ENCODE measurements at places on chromosomes 3 and 15.

DNA sequence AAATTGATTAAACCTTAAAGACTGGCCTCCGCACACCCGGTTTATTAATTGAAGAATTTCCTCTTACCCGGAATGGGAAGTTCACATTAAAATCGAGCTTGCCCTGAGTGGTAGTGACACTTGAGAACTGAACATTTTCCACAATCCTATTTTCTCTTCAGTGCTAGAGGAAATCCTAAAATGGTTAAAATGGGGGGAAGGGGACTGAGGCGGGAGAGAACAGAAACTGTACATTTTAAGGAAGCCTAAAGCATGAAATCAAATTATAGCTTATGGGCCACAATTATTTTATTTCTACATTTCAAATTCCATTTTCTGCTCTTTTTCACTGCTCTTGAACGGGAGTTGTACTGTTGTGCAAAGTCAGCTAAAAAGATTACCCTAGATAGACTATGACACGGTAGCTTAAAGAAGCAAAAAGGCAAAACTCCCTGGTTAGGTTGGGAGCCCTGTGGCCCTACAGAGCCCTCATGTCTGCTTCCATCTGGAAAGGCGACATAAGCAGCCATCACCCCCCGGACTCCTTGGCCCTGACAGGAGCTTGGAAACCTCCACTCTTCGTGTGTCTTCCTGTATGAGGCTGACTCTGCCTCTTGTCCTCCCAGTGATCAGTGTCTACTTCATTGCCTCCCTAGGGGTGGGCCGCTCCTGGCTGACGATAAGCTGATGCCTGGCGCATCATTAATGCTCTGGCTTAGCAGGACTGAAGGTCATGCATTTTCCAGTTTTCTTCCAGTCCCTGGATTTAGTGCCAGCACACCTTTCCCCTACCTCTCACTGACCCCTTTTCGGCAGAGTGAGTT lies 79.3 kb downstream of the EEFSEC start:
- no peak for DNase-seq

- DNase-seq = no peak
These were observed 71.3 kb upstream of the VEPH1 start for GRCh38 chr3:157574531-157574930.

- DNase-seq = peak; percentile 73
These were observed at the start of gene LARP6 for GRCh38 chr15:70853973-70854665. TSS of gene LARP6 (minus strand) at chr15:70854157. CDS start at chr15:70854088, 69 bp downstream.

- DNase-seq = no peak
These were observed 1.3 kb downstream of the DENND4A start for GRCh38 chr15:65790694-65791334.

DNA sequence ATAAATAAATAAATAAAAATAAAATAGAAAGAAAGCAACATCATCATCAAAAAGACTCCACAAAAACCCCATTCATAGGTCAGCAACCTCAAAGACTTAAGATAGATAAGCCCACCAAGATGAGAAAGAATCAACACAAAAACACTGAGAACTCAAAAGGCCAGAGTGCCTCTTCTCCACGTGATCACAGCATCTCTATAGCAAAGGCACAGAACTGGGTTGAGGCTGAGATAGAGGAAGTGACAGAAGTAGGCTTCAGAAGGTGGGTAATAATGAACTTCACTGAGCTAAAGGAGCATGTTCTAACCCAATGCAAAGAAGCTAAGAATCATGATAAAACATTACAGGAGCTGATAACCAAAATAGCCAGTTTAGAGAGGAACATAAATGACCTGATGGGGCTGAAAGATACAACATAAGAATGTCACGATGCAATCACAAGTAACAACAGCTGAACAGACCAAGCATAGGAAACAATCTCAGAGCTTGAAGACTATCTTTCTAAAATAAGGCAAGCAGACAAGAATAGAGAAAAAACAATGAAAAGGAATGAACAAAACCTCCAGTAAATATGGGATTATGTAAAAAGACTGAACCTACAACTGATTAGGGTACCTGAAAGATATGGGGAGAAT lies 26.4 kb downstream of the GNB5 start:
- DNase-seq = no peak

DNA sequence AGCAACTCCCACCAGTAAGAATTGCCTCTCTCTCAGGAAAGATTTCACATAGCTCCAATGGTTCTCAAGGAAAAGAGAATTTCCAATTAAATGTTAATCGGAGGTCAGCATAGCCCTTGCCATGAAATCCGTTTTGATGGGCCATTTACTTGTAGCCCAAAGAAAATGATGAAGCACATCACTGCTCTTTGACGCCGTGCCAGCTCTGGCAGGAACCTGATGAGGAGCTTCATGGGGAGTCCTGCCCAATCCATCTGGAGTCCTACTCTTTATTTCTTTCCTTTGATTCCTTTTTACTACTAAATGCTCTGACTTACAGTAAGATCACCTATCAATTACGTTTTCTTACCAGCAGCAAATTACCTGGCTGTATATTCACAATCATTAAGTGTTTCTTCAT lies 84.7 kb downstream of the FGF12 start:
- no peak for DNase-seq

- peak; percentile 75 for DNase-seq
These were observed 1.1 kb upstream of the RNU6-1 start for GRCh38 chr15:67840749-67841512.

DNA sequence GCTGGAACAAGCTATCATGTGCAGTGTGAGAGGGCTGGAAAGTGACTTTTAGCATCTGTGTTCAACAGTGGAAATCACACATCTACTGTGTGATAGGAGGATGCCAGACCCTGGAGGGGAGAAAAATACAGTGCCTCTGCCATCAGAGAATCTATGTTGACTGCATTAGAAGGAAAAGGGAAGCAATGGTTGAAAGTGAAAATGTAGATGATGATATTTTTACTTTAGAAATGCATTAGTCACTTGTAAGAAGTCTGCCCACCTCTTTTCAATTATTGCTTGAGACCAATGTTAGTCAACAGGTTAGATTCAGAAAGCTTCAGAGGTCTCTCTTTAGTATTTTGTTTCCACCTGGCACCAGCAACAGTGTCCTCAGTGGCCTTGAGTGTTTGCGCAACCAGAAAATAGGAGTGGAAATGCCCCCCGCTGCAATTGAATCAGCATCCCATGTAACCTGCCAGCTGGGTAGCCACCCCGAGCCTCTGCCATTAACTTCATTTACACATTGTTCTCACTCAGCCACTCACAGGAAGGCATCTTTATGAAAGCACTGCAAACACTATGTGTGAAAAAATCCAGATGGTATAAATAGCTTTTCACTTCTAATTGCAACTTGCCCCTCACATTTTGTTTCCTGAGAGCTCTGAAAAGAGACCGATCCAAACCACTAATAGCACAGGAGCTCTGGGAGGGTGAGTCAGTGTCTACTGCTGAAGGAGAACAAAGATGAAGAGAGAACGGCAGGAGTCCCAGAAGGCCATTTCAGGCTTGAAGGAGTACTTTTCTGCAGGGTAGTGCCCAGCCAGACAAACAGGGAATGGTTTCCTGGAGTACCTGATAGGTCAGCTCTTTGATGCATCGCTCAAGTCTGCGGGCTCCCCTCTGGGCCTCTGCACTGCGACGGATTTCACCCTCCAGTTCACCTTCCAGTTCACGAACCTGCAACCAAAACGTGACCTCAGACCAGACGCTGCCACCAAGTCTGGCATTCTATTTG lies 92.1 kb downstream of the HHLA2 start:
- no peak for DNase-seq

- no peak for DNase-seq
These were observed 346.6 kb downstream of the RSL24D1 start for GRCh38 chr15:54850101-54850500.

DNA sequence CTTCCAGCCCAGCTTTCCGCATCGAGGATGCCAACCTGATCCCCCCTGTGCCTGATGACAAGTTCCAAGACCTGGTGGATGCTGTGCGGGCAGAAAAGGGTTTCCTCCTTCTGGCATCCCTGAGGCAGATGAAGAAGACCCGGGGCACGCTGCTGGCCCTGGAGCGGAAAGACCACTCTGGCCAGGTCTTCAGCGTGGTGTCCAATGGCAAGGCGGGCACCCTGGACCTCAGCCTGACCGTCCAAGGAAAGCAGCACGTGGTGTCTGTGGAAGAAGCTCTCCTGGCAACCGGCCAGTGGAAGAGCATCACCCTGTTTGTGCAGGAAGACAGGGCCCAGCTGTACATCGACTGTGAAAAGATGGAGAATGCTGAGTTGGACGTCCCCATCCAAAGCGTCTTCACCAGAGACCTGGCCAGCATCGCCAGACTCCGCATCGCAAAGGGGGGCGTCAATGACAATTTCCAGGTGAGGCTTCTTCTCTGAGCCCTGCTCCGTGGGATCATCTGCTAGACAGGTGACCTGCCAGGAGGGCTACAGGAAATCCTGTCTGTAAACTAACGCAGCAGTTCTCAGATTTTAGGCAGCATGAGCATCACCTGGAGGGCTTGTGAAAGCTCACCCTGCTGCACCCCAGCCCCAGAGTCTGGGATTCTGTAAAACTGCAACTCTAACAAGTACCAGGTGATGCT lies 1.6 kb downstream of the THBS1 start:
- peak; percentile 86 for DNase-seq

DNA sequence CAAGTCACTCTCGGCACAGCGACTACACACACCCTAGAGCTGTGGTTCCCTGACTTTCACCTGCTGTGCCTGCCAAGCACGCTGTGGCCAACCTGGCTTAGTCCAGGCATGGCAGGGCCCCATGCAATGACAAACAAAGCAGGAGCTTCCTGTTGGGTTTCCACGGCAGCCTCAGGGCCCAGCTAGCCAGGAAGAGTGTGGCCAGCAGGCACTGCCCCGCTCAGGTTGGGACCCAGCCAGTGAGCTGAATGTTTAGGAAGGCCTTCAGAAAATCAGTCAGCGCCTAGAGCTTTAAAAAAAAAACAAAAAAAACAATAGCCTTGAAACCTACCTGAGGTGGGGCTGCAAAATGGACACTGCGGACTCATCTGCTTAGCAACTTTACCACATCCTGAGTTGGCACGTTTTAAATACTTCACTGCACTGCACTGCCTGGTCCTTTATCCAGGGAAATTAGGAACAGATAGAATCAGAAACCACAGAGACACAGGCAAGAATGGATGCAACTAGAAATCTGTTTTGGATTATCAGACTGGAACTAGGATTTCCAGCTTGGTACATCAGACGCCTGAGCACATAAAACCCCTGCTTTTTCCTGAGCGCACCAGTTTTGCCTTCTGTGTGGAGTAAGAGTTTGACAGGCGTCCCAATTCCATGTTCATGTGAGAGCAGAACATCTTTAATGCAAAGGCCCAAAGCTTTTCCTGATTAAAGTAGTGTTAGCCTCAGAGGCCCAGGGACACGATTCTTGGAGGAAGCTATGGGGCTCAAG lies 36.2 kb upstream of the LDHAL6B start:
- DNase-seq = no peak

DNA sequence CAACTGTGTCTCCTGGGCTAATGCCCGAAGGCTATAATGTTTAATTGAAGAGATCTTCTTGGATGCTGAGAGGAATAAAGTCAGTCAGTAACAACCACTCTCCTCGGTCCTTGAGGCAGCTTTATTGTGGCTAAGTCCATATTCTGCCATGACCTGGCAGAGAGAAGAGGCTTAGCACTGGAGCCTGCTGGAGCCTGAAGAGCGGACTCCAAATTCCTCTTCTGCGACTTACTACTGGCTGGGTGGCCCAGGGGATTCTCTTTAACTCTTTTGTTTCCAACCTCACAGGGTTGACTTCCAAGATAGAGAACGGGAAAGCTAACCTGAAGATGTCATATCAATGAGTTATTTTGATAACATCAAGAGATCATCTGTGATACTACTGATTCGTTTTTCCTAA lies 71.1 kb downstream of the MYO1E start:
- DNase-seq = no peak

- DNase-seq = peak; percentile 81
These were observed 809 bp downstream of the RBP1 start for GRCh38 chr3:139538733-139539132.

DNA sequence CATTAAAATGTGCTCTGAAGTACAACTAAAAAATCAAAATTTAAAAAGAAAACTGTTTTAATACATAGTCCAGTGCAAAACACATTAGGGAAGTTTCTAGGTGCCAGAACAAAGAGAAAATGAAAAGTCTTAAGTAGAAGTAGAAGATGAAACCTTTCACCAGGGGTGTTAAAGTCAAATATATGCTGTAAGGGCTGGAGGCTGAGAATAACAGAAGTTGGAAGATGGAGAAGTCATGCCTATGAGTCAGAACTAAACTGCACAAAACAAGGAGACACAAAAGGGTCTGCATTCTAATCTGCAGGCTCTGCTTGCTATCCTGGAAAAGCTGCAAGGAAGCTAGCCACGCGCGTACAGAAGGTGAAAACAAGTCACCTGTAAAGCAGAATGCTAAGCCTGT lies 48.7 kb upstream of the CPB1 start:
- no peak for DNase-seq

- DNase-seq = no peak
These were observed 94.5 kb downstream of the SERPINI1 start for GRCh38 chr3:167830007-167830406.

- no peak for DNase-seq
These were observed 8.6 kb upstream of the RPL29 start for GRCh38 chr3:52004163-52004787.

- no peak for DNase-seq
These were observed 46.6 kb upstream of the SSR3 start for GRCh38 chr3:156601497-156601896.

- no peak for DNase-seq
These were observed 5.3 kb upstream of the APEH start for GRCh38 chr3:49668861-49669260.

DNA sequence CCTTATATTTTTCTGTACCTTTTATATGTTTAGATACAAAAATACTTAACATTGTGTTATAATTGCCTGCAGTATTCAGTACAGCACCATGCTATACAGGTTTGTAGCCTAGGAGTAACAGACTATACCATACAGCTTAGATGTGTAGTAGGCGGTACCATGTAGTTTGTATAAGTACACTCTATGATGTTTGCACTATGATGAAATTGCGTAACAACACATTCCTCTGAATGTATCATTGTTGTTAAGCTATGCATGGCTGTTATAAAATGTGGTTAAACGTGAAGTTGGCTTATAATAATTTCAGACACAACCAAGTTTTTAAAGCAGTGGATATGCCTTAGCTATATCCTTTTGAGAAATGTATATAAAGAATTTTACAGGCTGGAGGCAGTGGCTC lies 328.3 kb downstream of the PLCL2 start:
- DNase-seq = no peak

GRCh38 chr3:126258670-126259069 lies 78.3 kb upstream of the ALDH1L1 start:
- no peak for DNase-seq

GRCh38 chr15:90869601-90870353 lies 1.4 kb downstream of the FURIN start:
- peak; percentile 87 for DNase-seq

DNA sequence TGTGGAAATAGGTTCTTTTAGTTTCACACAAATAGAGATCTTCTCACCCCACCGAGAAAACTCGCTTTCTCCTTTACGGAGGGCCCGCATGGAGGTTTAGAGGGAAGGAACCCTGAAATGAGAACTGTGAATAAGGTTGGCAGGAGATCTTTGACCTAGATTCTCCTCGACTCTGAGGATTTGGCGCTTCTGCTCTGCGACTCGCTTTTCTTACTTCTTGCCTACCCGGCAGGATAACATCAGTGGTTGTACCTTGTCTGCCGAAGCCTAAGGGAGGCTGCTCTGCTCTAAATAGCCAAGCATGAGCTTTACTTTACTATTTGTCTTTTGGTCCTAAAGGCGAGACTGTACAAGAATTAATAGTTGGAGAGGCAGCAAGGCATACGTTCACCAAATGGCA lies 473.3 kb upstream of the TPRG1 start:
- no peak for DNase-seq
